NCI-H1105 treated with DMSO at 0.1 percent for 48 hours (cell line): ENCODE measurements at places on chromosomes 1 and 21.
A peak's percentile ranks its signal among the peaks of the same experiment; 100 is the strongest.

- DNase-seq: peak; percentile 67
These were observed 69.8 kb upstream of the DIRAS3 start for GRCh38 chr1:68120136-68120791.

DNA sequence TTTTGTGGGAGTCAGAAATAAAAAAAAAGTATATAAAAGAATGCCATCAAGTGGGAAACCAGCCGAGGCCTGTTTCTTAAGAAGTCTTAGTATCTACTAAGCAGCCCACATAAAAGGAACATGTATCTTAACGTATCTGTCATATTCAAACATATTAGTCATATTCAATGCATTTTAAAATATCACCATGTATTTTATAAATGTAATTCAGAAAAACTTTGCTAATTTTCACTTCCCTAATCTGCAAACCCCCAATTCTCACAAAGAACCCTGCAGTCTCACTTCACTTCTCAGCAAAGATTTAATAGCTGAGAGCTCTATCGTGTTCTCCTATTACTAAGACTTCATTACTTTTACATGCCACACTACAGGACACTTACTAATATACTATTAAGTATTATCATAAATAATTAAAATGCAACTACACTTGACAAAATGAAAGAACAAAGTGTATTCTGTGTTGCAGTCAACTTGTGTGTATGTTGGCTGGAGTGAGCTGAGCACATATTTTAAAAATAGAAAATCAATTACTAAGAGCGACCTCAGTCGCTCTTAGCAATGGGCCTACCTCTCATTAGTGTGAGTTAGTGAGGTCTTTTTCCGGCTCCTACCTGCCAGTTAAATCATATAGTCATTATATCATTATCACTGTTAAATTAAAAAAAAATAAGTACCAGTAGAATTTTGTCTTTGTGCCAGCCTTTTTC is 484.3 kb downstream of the LMO4 start:
- DNase-seq: no peak

DNA sequence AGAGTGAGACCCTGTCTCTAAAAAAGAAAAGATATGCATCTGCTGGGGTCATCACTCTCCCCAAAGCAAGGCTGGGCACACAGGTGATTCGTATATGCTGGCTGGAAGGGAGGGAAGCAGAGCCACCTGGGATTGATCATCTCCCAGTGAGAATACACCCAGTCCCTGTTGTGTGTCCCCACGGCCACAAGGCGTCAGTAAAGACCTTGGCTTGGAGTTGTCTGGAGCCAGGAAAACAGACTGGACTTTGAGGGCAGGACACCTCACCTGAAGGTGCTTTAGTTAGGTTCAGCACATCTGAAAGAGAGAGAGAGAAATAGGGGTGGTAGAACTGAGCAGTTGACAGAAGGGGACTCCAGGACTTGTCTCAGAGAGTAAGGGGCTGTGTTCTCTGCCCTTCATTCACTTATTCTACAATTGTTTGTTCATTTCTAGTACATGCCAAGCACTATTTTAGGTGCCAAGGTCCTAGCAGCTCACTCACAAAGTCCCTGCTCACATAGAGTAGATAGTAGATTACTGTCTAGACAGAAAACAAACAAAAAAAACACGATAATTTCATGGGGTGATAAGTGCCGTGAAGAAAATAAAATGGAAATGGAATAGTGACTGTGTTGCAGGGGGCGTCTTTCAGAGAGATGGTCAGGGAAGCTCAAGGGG is 13.5 kb downstream of the CITED4 start:
- peak; percentile 55 for DNase-seq

DNA sequence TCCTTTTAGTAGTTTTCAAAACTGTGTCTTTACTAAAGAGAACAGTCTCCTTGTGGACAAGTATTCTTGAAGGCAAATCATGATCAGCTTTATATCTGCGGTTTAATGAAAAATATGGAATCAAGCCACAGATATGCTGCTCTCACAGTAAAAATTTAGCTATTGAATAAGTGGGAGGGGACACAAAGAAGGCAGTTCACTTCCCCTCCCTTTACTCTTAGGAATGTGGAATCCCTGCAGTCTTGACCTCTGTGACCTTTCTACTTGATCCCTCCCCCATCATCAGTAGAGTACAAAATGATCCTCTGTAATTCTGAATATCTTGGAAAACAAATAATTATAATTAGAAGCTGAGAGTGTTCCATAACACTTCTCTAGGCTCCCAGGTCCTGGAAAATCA is 136.7 kb upstream of the HOOK1 start:
- no peak for DNase-seq

DNA sequence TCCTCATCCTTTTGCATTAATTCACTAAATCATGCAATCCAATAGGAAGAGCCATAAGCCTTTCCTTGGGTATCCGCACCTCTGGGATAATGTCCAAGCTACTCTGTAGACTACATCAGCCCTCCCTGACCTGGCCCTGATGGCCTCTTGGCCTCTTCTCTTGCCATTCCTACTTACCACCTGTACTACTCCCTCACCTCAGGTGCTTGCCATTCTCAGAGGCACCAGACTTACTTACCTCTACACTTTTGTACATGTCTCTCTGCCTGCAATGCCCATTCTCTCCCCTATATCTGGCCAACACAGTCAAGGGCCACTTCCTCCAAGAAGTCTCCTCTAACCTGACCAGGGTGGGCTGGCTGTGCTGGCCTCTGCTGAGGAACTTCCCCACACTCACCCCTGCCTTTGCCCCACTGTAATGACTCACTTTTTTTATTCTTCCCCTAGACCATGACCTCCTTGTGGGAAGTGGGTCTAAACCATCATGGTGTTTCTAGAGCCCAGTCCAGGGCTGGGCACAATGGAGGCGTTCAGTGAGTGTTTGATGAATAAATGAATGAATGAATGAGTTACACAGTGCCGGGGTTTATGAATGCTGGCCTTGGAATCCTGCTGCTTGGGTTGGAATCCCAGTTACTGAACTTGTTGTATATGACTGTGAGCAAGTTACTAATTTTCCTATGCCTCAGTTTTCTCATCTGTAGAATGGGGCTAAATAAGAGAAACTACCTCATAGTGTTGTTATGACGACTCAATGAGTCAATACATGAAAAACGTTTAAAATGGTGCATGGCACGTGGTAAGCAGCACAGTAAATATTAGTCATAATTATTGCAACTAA is 179.8 kb downstream of the FOXD2 start:
- no peak for DNase-seq

DNA sequence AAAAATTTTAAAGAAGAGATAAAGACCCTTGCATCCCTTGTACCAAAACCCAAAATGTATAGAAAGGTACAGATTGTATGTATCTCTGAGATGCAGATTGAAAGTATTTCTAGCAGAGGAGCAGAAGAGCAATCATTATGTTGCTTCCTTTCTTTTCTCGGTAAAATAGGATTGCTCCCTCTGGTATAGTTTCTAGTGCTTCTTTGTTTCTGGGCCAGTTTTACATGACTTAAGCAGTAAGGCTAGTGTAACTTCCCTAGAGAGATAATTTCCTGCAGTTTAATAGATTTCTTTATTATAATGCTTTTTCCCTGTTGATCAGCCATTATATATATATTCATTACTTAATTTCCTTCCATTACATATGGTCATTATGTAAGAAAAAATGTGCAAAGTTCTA is 496.2 kb upstream of the RGS18 start:
- no peak for DNase-seq

DNA sequence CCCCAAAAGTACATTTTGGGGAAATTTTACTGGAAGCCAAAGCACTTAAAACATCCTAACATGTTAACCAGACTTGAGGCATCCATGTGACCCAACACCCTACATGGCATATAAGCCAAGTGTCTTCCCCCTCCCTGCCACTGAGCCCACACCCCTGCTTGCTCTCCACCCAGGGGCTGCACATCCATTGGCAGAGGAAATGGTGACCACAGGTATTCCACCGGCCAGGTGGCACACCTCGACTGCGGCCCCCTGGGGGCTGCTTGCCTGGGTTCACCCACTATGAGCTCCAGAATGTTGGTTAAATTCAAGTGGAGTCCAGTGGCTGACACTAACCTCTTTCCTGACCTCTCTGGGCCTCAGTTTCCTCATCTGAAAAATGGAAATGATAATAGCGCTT is 64.4 kb upstream of the FAM20B start:
- no peak for DNase-seq

DNA sequence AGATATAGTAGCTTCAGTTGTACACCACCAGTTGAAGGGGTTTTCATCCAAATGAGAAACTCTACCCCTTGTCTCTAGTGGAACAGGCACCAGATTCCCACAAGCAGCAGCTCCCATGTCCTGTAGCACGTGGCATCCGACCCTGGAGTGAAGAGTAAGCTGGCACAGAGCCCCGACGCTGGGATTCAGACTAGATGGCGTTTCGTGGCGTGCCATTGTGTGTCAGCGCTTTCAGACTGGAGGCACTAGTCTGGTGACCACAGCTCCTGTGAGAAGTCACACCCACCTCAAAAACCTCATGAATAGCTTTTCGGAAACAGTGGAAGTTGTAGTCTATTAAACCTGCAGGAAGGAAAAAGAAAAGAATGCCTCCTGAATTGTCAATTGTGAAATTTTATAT is 20.2 kb downstream of the RRAGC start:
- DNase-seq: no peak

GRCh38 chr1:155933591-155934096 is 569 bp downstream of the KHDC4 start:
- DNase-seq: peak; percentile 12

DNA sequence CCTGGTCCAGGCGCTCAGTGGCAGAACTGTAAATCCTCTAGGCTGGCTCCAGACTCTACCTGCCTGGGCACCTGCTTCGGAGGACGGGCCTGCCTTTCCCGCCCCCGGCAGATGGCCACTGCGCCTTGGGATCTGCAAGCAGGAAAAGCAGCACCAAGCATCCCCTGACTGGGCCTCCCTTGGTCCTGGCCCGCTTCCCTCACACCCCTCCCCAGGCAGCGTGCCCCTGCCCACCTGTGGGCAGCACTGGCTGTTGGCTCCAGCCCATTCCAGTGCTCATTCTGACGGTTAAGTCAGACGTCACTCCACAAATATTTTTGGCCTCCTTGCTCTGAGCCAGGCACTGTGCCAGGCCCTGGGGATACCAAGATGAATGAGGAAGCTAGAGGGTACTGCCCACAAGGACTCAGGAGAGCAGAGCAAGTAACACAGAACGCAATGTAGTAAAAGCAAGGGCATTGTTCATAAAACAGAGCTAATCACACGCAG is 22.0 kb upstream of the BLACAT1 start:
- peak; percentile 28 for DNase-seq

GRCh38 chr1:115718011-115718754 is 50.3 kb downstream of the CASQ2 start:
- no peak for DNase-seq

DNA sequence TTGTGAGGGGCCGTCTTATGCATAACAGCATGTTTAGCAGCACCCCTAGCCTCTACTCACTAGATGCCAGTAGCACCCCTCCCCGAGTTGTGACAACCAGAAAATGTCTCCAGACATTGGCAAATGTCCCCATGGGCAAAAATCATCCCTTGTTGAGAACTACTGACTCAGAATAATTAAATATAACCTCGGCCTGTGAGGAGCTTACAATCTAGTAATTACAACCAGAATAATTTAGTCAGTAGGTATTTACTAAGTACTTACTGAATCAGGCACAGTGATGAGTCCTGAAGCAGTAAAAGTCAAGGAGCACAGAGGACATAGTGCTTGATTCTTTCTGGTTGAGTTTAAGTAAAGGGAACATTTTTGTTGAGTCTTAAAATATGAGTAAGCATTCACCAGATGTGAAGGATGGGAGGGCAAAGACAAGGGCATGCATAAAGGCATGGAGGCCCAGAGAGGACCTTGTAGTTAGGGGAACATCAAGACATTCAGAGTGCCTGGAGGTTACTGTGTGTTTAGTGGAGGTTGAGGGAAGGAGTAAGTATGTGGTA is 44.1 kb upstream of the KCNQ4 start:
- no peak for DNase-seq

GRCh38 chr1:178874966-178875365 is 4.1 kb upstream of the ANGPTL1 start:
- no peak for DNase-seq

GRCh38 chr1:114564141-114564540 is 17.3 kb downstream of the BCAS2 start:
- no peak for DNase-seq

GRCh38 chr1:944341-945325 is 14.4 kb downstream of the NOC2L start:
- no peak for DNase-seq
